ENCODE measurements at places on chromosomes 2 and 18.
A peak's percentile ranks its signal among the peaks of the same experiment; 100 is the strongest.

DNA sequence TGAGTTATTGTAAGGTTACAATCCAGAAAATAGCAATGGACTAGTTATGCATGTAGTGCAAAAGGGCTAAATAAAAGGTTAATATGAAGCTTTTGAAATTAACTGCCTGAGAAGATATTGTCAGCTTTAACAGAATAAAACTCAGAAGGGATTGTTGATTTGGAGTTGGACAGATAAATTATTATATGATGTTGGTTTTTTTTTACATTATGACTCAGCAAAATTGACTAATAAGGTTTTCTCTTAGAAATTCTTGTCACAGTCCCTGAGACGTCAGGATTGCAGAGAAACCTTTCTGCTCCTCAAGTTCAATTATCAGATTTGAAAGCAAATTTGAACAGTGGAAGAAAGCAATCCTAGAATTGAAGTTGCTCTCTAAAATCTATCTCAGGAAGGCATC, 946.9 kb downstream of the CBLN2 start:
- no peak for DNase-seq

DNA sequence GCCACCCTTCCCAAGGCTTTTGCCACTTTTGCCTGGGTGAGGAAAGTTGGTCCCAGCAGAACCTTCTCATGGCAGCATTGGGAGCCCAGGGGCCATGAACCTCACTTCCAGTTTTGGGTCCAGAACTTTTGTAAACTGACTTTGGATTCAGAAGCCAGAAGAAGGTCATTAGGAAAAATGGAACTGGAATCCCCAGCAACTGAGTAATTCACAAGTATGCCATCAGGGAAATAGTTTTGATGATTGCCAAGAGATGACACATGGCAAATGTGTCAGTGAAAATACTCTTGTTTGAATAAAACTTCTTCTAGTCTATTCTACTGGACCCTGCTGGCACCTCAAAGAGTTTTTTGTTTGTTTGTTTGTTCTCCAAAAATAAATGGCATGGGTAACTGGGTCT, 203.7 kb downstream of the SETBP1 start:
- no peak for DNase-seq

DNA sequence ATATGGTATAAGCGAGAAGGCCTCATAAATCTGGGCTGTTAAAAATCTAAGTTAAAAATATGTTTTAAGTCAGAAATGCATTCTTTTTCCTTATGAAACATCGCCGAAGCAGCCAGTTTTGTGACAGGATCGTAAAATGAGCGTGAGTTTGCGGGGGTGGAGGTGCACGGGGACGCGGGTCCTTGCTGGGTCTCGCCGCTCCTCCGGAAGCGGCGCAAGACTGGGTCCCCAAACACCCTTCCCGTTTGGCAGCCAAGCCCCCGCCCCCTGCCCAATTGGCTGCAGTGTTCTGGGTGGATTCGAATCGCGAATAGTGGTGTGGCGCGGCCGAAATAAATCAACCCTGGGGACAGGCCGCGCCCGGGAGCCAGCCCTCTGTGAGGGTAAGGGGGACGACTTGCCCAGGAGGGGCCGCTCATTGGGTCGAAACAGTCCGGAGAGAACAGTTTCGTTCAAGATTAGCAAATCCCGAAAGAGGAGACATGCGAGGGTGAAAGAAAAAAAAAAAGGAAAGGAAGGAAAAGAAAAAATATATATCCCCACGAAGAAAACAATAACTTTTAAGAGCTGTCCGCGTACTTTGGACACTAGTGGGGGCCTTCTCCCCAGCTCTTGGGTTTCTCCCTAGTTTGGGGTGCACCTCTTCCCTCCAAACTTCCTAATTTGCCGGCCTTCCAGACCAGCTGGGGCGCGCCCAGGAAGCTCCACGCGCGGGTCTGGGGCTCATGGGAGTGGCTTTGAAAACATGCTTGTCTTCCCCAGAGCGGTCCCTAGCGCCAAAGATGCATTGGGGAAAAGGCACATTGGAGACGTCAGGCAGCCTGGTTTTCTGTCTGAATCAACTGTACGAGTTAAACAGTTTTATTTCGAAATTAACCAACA, 3.1 kb upstream of the GATA6 start:
- DNase-seq = peak; percentile 61

- DNase-seq = no peak
Measured at GRCh38 chr2:197261808-197262226, 48.8 kb downstream of the ANKRD44 start.

DNA sequence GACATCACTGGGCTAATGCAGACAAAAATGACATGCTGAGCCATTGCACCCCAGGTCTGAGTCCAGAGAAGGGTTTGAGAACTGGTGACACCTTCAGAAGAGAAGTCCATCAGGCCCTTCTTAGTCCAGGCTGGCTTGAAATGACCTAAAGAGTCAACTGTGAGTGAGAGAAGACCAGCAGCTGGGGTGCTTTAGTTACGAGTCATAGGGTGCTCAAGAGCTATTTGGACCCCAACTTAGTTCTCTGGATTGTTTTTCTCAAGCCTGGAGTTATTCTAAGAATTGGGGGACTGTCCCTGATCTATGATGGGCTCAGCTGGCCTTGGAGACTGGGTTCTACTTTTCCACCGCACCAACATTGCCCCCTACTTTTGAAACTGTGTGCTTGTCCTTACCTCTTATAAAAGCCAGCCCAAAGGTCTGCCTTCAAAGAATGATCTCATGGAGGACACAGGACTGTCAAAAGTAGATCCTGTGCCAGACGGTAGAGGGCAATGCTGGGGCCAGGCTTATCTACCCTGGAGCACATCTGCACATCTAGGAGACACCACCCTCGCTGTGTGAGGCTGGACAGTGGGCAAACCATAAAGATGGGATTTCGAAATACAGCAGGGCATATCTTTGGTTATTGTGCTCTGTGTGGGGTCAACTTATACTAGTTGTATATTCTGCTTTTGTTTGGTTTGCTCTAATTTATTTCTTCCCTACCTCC, 333.0 kb upstream of the SLC14A2 start:
- no peak for DNase-seq

DNA sequence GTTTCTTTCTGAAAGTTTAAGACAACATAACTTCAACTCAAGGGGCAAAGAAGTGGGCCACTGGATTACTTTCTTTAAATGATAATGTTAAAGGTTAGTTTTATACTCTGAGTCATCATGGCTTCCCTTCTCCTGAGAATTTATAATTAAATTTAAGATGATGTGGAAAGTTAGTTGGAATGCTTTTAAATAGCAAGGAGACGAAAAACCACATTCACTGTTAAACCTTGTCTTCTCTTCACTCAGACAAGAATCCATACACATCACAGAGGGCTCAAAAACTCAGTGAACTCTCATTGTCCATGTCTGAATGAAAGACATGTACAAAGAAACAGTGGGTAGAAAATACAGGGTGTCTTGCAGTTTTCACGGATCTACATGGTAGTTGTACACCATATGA, 65.6 kb downstream of the COL5A2 start:
- no peak for DNase-seq

DNA sequence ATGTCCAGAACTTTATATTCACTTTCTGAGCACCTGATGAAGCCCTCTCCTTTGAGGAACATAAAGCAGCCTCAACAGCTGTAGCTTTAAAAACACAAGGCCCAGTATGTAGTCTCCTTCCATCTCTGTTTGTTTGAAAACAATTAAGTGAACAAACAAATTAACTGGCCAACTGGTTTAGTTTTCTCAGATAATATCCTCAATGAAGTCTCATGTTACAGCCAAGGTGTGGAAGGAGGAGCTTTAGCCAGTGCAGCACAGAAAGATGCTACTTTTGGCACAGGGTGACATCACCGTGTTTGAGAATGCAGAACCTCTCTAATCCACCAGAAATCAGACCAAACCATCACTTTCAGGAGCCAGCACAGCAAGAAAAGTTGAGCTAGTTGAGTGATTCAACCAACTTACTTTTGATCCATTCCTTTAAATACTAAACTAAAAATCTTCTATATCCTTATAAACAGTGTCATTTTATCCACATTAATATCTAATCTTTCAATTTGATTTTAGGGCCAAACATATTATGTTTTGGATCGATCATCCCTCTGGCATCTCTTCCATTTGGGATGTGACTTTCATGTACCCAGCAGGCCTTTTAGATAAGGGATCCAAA, 488.7 kb downstream of the ARHGAP15 start:
- no peak for DNase-seq

DNA sequence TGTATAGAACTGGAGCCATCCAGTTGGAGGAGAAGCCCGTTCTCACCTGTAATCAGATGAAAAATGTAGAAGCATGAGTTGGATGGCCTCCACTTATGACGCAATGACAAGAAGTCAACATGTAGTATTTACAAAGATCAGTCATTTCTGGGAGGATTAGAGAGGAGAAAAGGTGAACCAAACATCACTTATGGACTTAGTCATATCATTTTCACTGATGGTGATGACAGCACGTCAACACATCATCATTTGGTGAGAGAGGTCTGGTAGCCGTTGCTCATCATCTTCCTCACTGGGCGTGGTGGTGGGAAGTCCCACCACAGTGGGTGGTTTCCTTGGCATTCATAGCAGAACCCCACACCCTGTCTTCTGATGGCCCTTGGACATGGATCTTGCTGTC, 264.2 kb upstream of the EPAS1 start:
- no peak for DNase-seq

- DNase-seq = no peak
Measured at GRCh38 chr2:185404578-185404977, 334.0 kb upstream of the FSIP2 start.

DNA sequence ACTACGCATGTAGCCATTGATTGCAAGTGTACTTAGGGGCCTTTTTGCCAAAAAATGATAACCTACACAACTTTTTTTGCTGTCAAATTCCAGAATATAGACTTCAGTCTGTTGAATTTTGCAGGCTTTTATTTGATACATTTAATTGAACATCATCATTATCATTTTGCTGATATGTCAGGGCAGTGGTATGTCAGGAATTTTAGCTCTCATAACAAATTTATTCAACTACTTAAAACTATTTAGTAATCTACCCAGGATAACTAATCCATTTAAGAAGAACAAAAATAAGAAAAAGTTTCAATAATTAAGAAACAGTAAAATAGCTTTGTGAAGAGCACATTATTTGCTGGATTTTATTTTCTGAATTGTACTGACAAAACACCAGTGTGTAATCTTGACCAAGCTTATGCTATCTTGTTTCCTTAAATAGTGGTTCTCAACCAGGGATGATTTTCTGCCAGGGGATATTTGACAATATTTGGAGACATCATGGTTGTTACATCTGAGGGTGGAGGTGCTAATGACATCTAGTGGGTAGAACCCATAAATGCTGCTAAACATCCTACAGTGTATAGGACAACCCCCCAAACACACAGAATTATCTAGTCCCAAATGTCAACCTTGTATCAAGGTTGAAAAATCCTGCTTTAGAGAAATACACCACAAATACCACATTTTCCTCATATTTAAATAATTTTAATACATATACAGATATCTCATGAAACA, 12.1 kb upstream of the TTN start:
- DNase-seq = no peak

GRCh38 chr18:54906331-54907185, 52.7 kb downstream of the CCDC68 start:
- DNase-seq = no peak

- DNase-seq = no peak
Measured at GRCh38 chr18:24342347-24342746, 55.3 kb downstream of the OSBPL1A start.

DNA sequence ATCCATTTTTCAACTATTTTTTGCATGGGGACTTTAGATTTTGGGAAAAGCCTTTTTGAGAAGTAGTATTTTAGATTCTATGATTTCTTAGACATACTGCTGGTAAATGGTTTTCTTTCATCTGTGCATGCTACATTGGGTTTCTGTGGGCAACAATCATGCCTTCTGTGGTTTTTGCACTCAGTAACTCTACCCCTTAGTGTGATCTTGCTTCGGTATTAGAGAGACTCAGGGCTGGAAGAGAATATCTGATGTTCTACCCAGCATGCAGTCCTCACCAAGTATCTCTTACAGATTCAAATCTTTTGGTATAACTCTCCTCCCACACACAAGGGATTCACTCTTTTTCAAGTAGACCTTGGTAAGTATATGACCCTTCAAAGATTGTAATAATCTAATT, 183.0 kb downstream of the PMAIP1 start:
- DNase-seq = no peak

- no peak for DNase-seq
Measured at GRCh38 chr2:121286506-121286905, 1.5 kb upstream of the TFCP2L1 start.

DNA sequence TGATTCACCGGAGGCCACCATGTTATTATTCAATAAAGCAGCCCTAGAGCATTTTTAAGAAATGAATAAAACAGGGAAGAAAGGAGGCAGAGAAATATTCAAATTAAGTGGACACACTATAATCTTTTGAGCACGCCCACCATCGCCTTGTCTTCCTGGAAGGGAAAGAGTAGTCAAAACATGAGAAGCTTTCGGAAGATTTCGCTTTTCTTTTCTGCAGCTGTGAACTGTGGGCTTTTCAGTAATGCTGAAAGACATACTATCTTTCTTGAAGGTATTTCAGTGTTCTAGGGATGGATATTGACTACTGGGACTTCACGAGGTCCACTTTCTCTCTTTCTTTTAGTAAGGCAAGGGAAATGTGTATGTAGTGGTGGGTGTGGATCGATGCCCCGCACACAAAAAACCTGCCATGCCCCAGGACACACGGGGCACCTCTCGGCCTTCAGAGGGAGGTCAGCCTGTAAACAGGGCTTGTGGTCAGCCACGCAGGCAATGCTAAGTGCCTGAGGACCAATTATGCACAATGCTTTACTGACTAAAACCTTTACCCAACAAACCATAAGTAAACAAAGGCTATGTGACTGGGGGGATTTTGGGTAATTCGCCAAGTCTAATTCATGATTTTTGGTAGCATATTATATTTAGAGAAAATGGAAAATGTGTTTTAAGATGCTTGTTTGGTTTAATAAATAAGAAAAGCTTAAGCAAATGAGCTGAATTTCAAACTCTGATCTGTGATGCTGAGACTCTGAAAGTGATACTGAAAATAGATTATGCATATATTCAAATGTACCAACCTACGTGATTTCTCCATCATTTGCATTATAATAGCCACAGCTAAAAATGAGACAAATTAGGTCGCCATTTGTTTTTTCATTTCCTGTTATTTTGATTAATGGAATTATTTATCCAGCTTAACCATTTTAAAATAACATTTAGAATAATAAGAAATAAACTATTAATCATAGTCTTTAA, 130.5 kb downstream of the ZNF516 start:
- no peak for DNase-seq

DNA sequence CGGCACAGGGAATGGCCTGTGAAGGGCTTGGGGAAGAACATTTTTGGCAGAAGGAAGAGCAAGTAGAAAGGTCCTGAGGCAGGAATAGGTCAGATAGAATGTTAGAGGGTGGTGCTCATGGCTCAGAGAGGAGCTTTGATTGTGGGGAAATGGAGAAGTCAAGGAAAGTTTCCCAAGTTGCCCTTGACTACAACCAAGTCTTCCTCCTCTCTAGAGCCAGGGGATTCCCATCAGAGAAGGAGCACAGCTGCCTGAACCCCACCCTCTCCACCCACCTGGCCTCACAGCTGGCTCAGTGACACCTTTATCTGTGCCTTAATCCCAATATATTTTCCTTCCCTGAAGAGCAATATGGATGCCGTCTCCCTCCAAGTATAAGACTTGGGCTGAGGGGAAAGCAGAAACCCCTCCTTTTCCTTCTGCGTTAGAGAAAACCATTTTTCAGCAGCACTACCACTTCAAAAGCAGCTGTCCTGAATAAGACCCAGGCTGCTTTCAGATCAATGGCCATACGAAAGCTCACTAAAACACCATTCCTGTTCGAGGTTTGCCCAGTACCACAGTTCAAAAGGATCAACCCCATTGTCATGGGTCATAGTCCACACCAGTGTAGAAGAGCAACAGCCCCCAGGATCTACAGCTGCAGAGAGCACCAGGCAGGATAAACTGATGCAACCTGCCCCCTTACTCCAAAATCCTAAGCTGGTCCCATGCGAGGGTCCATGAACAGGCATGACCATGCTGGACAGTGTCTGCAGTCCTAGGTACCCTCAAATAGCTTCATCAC, 199.6 kb downstream of the AFF3 start:
- no peak for DNase-seq
